CD4-positive, alpha-beta T cell treated with Interleukin-17A for 1 hour (primary cell): ENCODE measurements at places on chromosomes 4 and X.
A peak's percentile ranks its signal among the peaks of the same experiment; 100 is the strongest.

GRCh38 chr4:159566786-159567185 is 463.9 kb downstream of the RAPGEF2 start:
- DNase-seq: no peak

- no peak for DNase-seq
Measured at GRCh38 chr4:10599574-10599973, 85.0 kb downstream of the CLNK start.

GRCh38 chr4:114811564-114812301 is 213.1 kb downstream of the UGT8 start:
- DNase-seq: no peak

DNA sequence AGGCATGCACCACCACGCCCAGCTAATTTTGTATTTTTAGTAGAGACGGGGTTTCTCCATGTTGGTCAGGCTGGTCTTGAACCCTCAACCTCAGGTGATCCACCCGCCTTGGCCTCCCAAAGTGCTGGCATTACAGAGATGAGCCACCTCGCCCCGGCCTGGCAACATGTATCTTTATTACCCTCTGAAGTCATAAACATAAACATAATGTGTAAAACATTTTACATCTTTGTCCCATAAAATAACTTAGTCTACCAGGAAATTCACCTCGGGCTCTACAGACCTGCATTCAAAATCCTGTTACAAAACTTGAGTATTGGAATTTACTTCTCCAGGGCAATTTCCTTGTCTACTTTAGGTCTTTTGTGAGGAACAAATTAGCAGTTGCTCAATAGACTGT is 68.1 kb upstream of the DUSP21 start:
- no peak for DNase-seq

DNA sequence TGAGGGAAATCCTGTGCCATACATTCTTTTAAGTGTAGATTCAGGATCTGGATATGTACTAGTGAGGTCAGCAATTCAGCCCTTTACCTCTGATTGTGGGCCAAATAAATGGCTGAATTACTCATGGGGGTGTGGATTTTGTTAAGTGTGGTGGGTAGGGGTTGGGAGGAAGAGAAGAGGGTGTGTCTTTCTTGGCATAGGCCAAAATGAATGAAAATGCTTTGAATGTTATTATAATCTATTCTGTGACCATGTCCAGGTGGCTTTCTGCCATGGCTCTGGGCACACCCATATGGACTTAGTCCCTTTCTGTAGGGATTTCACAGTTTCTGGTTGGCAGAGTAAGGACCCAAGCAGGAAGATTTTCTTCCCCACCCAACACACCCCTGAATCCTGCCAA is 244.3 kb downstream of the CBR4 start:
- DNase-seq: no peak

- no peak for DNase-seq
Measured at GRCh38 chr4:1244978-1245471, 3.9 kb downstream of the CTBP1 start.

GRCh38 chr4:156538651-156539257 is 432.8 kb downstream of the PDGFC start:
- DNase-seq: no peak

- DNase-seq: no peak
Measured at GRCh38 chr4:118765399-118765798, 70.5 kb downstream of the SEC24D start.

GRCh38 chr4:145828802-145829485 is 109.7 kb downstream of the ZNF827 start:
- DNase-seq: no peak

- DNase-seq: no peak
Measured at GRCh38 chr4:84878546-84878945, 87.9 kb downstream of the WDFY3 start.

DNA sequence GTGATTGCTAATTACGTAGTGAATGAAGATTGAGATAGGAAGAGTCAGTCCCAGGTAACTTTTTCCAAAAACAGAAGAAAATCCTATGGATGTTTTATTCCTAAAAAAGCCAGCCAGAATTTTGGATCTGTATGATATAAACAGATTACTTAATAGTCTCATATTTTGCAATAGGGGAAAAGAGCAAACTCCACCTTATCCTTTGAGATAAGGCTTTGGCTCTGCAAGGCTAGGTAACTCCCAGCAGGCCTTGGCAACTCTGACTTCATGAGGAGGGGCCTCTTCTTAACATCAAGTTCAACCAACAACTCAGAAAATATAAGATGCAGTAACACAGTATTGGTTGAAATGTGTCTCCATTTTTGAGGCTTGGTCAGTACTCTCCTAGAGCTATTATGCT is 98.7 kb upstream of the SLC4A4 start:
- no peak for DNase-seq

GRCh38 chr4:46124773-46125413 is 1.0 kb upstream of the GABRG1 start:
- no peak for DNase-seq

GRCh38 chrX:46561824-46562657 is 11.5 kb upstream of the CHST7 start:
- no peak for DNase-seq

GRCh38 chrX:68710870-68711576 is 63.6 kb downstream of the STARD8 start:
- no peak for DNase-seq

GRCh38 chr4:98528882-98529281 is 129.5 kb downstream of the TSPAN5 start:
- DNase-seq: no peak

DNA sequence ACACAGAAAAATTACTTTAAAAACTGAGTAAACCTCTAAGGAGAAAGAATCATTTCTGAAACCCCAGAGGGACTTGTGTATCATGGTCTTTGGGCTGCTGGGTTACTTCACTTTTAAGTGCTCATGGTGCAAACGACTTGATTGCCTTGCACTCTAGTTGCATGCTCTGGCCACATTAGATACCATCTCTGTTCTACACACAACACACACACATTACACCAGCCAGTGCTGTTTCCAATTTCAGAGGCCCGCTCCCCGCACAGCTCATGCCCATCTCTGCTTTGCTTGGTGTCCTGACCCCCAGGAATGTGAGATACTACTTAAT is 2.1 kb downstream of the PPP3CA start:
- no peak for DNase-seq

DNA sequence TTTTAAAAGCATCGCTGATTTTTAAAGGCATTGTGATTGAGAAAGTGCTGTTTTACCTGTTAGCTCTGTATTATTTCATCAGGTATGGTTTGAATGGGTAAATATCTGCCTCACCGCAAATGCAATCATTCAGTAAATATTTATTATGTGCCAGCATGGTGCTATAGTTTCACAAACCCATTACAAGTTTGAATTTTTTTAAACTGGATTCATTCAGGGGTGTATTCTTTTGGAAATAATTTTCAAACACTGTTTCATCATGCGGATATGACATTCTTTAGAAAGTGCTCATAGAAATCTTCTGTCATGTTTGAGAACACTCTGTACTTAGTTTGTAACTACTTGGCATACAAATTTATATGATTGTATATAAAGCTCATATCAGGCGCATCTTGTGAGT is 37.2 kb downstream of the LIMCH1 start:
- DNase-seq: no peak

DNA sequence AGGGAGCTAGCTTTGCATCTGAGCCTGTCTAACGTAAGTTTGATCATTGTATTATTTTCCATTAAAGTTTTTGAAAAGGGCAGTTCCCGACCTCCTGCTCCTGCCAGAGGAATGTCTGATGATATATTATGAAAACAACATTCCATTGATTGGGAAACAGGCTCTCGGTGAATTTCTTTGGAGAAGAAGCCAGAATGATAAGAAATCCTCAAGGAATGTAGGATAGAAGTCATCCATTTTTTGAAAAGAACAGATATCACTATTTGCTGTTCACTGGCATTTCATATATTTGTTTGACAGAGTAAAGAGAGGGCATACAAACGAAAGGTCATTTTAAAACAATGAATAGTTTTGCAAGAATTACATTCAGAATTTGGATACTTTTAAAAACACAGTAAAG is 781.0 kb upstream of the HTR2C start:
- DNase-seq: no peak

GRCh38 chr4:188660796-188661195 is 521.6 kb downstream of the TRIML1 start:
- DNase-seq: no peak

DNA sequence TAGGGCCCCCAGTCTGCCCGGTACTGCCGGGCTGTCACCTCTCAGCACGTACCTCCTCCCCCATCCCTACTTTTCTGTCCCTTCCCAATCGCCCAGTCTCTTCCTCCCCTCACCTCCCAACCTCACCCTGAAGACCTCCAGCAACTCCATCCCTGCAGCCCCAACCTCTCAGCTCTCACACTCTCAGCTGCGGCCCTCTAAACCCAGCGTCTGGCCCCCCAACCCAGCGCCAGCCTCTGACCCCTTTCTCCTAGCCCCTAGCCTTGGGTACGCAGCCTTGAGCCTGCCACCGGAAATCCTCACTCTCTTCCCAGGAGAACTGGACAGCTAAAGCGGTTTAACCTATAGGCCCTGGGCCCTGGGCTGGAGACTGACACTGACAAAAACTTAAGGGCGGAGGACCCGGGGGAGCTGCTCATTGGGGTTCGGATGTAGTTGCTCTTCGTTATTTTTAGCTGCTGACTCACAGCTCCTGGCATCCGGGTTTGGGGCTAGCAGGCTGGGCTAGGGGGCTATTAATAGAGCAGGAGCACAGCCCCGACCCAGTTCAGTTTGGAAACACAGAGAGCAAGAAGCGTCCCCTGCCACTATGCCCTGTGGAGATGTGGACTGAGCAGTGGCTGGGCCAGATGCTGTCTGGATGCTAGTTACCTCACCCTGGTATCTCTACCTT is 9.6 kb upstream of the DLG3 start:
- DNase-seq: peak; percentile 35

DNA sequence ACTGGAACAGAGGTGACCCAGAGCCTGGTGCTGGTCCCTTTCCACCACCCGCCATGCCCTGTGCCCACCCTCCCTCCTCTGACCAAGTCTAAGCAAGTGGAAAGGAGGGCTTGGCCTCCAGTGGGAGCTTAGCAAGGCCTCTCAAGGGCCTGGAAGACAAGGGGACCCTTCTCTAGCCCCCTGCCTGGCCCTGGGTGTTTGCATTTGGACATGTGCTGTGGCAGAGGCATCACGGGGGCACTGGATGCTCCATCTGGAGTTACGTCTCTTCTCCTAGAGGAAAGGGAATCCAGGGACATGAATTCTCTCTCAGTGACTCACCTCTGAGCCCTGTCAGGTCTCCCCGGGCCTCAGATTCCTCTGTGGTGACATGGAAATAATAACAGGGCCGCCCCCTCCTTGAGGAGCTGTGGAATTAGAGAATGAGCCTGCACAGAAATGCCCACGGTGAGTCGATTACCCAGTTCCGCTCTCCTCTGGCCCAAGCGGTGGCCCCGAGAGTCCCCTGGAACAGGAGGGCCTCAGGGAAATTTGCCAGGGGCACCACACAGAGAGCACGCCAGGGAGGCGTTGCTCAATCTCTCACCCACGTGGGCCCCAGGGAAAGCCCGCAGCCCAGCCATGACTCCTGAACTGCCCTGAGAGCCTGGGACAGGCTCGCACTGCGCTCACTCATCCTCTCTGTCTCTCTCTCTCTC is 189.6 kb downstream of the BCOR start:
- DNase-seq: no peak

DNA sequence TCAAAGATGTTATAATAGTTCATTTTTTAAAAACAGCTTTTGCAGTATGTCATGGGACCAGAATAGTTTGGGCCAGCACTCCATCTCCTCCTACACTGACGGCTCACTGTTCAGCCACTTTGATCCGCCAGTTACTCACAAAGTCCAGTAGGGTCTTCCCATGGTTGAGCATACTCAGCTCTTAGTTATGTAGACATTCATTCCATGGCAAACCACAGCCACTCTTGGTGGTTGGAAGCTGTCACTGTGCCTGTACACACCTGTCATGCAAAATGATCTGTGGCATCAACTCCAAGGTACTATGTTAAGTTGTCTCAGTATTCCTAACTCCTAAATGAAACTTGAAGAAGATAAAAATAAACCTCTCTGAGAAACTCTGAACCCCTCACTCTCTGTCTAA is 127.2 kb downstream of the NR3C2 start:
- no peak for DNase-seq

GRCh38 chr4:17812125-17812524 is 1.3 kb downstream of the NCAPG start:
- DNase-seq: no peak

GRCh38 chr4:25914670-25915352 is 791 bp downstream of the SMIM20 start:
- DNase-seq: no peak

DNA sequence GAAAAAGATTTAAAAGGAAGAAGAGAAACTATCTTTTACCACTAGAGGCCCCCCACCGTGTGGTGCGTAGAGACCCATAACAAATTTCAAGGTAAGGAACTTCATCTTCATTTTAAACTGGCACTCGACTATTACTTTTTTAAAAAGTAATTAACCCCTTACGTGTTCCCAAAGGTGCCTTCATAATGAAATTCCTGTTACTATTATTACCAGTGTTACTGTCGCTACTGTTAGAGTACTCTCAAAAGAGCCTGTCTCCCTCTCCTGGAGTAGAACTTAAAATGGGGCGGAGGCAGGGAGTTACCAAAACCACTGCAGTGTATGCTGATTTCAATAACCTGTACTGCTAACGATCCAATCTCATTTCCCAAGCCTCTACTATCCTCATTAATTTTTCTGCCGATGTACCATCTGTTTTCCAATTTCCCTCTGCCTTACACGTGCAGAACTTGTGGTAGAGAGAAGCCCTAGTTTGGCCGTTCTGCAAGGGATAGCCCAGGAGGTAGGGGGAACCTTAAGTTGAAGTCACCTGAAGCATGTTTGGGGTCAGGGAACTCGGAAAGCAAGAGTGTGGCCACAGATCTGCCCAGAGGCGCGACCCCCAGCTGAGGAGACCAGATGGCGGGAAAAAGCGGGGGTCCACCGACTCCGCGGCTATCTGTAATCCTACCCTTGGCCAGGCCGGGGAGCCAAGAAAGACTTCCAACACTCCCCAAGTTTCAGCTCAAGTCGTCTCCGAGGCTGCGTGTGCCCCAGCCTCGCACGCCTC is 720 bp upstream of the STK26 start:
- DNase-seq: peak; percentile 42

- no peak for DNase-seq
Measured at GRCh38 chrX:17328837-17329236, 46.2 kb upstream of the NHS start.
